ENCODE measurements at places on chromosomes 2 and 18. TPM values are rescaled to one million over a fixed set of nuclear protein-coding genes. Genes with fewer than 3 reads are reported as not detected.
A peak's percentile ranks its signal among the peaks of the same experiment; 100 is the strongest.

DNA sequence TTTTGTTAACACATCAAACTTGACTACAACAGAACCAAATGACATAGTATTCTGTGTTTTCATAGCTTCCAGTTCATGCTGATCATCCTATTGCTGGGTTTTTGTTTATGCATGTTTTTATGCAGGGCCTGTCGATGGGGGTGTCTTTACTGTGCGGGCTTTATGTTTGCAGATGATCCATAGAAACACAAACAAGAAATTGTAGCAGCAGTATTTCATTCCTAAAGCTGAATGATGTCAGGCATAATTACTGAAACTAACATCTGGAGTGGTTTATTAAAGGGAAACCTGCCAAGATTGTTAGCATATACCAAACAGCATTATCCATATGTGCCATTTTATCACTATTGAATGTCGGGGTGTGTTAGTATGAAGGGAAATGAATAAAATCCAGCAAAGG is 129.7 kb downstream of the PTPRM start:
- H3K4me1 ChIP-seq: no peaks in the 10 kb centered on the region
- H3K27me3 ChIP-seq: no peaks in the 10 kb centered on the region
- no peak overlapping the region for H3K27ac ChIP-seq
- no peak overlapping the region for H3K4me3 ChIP-seq
- peak; percentile 40 for DNase-seq
- H3K36me3 ChIP-seq: no peaks in the 10 kb centered on the region

GRCh38 chr2:158011055-158011771 is 90.5 kb upstream of the UPP2 start:
- DNase-seq: no peak
- H3K36me3 ChIP-seq: no peaks in the 10 kb centered on the region
- peaks cover 23% of the 10 kb centered on the region for H3K4me1 ChIP-seq
- no peaks in the 10 kb centered on the region for H3K27me3 ChIP-seq
- H3K27ac ChIP-seq: peak overlapping the region; percentile 46

Gene PLGLB1
- not detected for total RNA-seq

DNA sequence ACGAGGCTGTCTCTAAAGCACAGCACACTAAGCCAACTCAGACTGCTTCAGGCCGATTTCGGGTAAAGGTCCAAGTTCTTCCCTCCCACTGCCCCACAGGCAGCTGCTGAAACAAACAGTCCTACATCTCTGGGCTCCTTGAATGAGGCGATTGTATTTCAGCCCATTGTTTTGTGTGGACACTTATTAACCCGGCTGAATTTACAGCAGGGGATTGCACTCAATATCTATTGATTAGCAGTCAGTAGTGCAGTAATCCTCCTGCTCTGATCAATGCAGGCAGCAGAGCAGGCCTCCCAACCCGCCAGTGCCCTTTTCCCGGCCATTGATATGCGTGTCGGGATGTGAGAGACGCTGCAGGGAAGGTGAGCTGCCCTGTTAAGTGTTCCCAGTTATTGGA is 330.1 kb downstream of the CMPK2 start:
- no peaks in the 10 kb centered on the region for H3K27me3 ChIP-seq
- no peaks in the 10 kb centered on the region for H3K4me1 ChIP-seq
- H3K36me3 ChIP-seq: no peaks in the 10 kb centered on the region
- H3K4me3 ChIP-seq: no peak overlapping the region

- no peaks in the 10 kb centered on the region for H3K4me1 ChIP-seq
- H3K27me3 ChIP-seq: no peaks in the 10 kb centered on the region
- DNase-seq: no peak
- no peaks in the 10 kb centered on the region for H3K36me3 ChIP-seq
Observed at GRCh38 chr18:61714421-61714820, 178.4 kb downstream of the RNF152 start.

DNA sequence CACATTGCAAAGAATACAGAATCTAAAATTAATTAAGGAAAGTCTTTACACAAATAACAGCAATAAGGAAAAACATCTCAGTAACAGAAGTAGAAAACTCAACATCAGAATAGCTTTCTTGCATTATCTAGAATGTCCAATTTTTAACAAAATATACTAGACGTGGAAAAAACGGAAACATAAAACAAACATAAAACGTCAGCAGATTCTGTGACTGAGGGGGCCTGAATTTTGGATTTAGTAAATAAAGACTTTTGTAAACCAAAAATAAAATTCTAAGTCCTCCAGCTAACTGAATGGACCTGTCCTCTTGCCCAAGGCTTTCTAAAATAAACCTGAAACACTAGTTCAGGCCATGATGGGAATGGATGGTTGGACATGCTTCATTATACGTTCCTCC is 773.5 kb upstream of the LRRTM1 start:
- H3K4me1 ChIP-seq: no peaks in the 10 kb centered on the region
- no peak overlapping the region for H3K27ac ChIP-seq
- no peak for DNase-seq
- H3K36me3 ChIP-seq: no peaks in the 10 kb centered on the region
- no peaks in the 10 kb centered on the region for H3K27me3 ChIP-seq

DNA sequence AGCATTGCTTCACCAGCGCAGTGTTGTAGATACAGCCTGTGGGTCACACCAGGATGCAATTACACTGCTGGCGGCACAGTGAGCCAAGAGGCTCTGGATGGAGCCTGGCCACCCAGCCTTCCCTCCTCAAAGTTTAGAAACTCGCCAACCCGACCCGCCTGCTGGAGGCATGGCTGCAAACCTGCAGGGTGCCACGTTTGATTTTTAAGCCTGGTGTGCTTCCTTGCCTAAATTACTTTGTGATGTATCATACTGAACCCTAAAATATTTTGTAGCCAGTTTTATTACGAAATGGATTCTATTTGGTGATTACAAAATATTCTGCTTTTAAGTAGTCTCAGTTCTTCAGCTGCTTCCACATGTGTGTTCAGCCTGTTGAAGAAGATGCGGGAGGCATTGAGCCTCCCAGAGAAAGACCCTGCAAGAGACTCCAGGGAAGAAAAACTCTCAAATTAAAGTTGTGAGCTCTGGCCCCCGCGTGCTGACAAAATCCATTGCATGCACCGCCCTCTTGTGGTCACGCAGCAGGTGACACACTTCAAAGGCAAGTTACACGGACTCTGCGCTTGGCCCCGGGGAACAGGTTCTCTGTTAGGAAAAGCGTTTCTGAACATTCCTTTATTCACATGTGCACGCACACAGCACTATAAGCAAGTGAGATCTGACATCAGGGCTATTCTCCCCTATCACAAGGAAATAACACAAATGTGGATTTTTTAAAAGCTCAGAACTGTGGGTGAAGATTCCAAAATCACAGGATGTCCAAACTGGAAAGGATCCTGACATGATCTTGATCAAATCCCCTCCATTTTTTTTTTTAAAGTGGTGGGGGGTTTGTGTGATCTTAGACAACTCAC is 63.0 kb upstream of the TWIST2 start:
- H3K4me3 ChIP-seq: no peak overlapping the region
- peak; percentile 64 for DNase-seq
- H3K4me1 ChIP-seq: no peaks in the 10 kb centered on the region

GRCh38 chr18:62521593-62521992 is 1.2 kb upstream of the ZCCHC2 start:
- H3K27ac ChIP-seq: no peak overlapping the region
- H3K27me3 ChIP-seq: no peaks in the 10 kb centered on the region
- peaks cover 29% of the 10 kb centered on the region for H3K4me1 ChIP-seq
- H3K4me3 ChIP-seq: peak overlapping the region; percentile 92
- DNase-seq: no peak
- no peaks in the 10 kb centered on the region for H3K36me3 ChIP-seq

DNA sequence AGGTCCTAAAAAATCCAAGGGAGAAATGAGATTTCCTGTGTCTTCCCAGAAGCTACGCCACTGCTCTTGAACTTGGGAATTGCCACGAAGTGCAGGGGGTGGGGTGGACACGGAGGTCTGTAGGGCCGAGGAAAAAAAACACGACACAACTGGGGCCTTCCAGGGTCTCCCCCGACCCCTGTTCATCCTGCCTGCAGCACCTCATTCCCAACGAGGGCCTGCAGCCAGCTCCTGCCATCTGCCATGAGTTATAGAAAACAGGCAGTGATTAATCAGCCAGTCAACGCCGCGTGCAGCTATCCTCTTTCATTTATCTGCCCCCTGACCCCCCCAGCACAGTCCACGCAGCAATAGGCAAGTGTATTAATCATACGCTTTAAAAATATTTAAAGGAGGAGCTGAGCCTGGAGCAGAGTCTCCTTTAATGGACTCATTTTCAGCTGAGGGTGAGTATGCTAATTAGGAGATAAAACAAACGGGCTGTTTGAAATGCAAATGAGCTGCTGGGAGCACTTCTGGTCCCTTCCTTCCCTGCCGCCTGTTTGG is 209.9 kb downstream of the TFCP2L1 start:
- H3K4me1 ChIP-seq: peaks cover 11% of the 10 kb centered on the region
- DNase-seq: peak; percentile 54
- no peaks in the 10 kb centered on the region for H3K36me3 ChIP-seq
- peaks cover 65% of the 10 kb centered on the region for H3K27me3 ChIP-seq
- no peak overlapping the region for H3K27ac ChIP-seq
- H3K4me3 ChIP-seq: peak overlapping the region; percentile 6

DNA sequence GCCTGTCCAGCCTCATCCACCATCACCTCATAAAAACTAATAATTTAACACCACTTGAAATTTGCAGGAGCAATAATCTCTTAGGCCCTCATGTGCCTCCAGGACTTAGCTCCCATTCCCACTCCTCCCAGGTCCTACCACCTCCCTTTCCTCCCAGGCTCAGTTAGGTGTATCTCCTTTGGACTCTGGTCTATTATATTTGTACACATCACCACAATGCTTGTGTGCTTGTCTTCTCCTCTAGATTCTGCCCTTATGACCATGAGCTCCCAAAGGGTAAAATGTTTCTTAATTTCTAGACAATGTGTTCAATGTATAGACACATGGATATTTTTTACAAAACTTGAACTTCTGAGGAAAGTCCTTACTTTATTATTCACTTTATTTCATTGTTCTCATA is 182.0 kb upstream of the ZC3H15 start:
- no peaks in the 10 kb centered on the region for H3K36me3 ChIP-seq
- no peak for DNase-seq
- no peaks in the 10 kb centered on the region for H3K4me1 ChIP-seq
- H3K27ac ChIP-seq: no peak overlapping the region
- H3K27me3 ChIP-seq: no peaks in the 10 kb centered on the region
- H3K4me3 ChIP-seq: no peak overlapping the region

Gene ATF2
- 6.7 TPM for total RNA-seq

DNA sequence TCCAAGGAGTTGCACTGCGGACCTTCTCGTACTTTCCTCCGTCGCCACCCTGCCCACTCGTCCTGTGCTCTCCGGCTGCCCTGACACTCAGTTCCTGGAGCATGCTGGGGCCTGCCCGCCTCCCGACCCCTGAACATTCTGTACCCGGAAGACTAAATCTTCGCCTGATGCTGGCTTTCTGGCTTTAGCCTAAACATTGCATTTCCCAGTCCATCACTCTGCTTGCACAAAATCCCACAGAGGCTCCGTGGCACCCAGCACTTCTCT is 550 bp upstream of the SFXN5 start:
- H3K27me3 ChIP-seq: no peaks in the 10 kb centered on the region
- peak; percentile 61 for DNase-seq
- H3K27ac ChIP-seq: peak overlapping the region; percentile 98
- H3K36me3 ChIP-seq: peaks cover 19% of the 10 kb centered on the region
- peaks cover 33% of the 10 kb centered on the region for H3K4me1 ChIP-seq

- H3K4me1 ChIP-seq: no peaks in the 10 kb centered on the region
- no peak for DNase-seq
- H3K36me3 ChIP-seq: no peaks in the 10 kb centered on the region
Observed at GRCh38 chr2:197339016-197339415, 28.4 kb upstream of the ANKRD44 start.

Gene CYBRD1
- total RNA-seq: 60.1 TPM

- H3K36me3 ChIP-seq: no peaks in the 10 kb centered on the region
- H3K4me3 ChIP-seq: no peak overlapping the region
- no peak for DNase-seq
Observed at GRCh38 chr2:47675196-47675825, 107.6 kb upstream of the MSH6 start.

DNA sequence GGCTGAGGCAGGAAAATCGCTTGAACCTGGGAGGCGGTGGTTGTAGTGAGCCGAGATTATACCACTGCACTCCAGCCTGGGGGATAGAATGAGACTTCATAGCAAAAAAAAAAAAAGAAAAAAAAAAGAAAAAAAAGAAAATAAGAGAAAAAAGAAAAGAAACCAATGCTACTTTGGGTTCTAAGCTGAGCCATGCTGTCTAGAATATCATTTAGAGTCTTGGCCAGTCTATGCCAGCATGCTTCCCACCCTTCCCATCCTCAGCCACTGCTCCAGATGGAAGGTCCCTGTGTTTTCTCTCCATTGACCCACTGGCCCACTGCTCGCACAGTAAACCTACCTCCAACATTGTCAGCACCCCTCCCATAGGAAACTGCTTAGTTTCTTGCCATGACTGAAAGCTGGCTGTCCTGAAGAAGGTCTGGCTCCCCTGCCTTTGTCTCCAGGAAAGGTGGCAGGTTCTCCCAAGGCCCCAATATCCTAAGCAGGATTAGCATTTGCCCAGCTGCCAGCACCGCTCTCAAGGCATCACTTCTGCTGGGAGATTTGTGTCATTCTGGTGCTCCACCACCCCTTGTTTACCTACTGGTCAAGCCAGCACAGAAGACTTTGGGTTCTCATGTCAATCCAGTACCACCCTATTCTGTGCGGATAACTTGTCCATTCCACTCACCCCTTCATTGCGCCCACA is 47.3 kb upstream of the PAPOLG start:
- no peak overlapping the region for H3K4me3 ChIP-seq
- no peak overlapping the region for H3K27ac ChIP-seq
- H3K27me3 ChIP-seq: no peaks in the 10 kb centered on the region
- DNase-seq: no peak
- no peaks in the 10 kb centered on the region for H3K36me3 ChIP-seq
- H3K4me1 ChIP-seq: peaks cover 4% of the 10 kb centered on the region

Gene STAT4
- 0.89 TPM for total RNA-seq

Gene SP3
- total RNA-seq: 80.4 TPM

GRCh38 chr2:77552956-77553355 is 30.8 kb upstream of the LRRTM4 start:
- peak; percentile 28 for DNase-seq
- H3K27ac ChIP-seq: no peak overlapping the region
- H3K4me1 ChIP-seq: no peaks in the 10 kb centered on the region
- no peak overlapping the region for H3K4me3 ChIP-seq

DNA sequence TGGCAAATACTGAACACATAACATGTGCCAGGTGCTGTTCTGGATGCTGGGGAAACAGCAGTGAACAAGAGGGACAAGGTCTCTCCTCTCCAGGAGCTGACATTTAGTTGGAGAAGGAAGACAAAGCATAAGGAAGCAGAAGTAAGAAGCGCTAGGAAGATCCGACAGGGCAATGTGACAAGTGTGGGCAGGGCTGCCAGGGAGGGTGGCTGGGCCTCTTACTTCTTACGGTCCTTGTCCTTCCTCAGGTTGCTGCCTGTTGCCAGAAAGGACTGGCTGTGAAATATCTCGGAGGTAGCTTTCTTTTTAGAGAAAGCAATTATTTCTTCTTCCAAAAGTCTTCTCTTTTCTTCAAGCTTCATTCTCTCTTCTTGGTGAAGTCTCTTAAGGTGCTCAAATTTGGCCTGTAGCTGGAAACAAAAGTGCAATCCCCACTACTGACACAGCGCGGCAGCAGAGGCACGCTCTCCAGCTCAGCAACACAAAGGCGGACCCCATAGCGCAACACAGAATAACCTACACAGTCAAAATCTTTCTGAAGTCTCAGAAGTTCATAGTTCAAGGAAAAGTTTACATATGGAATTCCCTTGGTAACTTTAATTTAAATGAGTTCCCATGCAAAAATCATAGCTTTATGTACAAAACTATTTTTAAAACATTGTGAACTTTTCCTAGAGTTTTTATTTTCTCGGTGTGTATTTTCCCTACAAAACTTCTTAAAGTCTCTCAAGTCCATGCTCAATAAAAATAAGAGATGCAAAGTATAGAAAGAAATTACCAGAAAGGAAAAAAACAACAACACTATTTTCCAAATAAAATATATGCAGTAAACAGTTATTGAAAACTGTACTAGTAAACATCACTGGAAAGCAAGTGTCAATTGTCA is 67.7 kb downstream of the SEPTIN10 start:
- H3K27me3 ChIP-seq: no peaks in the 10 kb centered on the region
- no peak overlapping the region for H3K4me3 ChIP-seq
- H3K27ac ChIP-seq: no peak overlapping the region
- DNase-seq: peak; percentile 72
- H3K4me1 ChIP-seq: no peaks in the 10 kb centered on the region
